ENCODE measurements at places on chromosomes 12 and 14. TPM values are rescaled to one million over a fixed set of nuclear protein-coding genes. Genes with fewer than 3 reads are reported as not detected.

TMEM106C gene
- total RNA-seq = 25.3 TPM

RNASE7 gene
- 18.2 TPM for total RNA-seq

WASHC3 gene
- total RNA-seq = 49.4 TPM

LRP1 gene
- 477 TPM for total RNA-seq

DNA sequence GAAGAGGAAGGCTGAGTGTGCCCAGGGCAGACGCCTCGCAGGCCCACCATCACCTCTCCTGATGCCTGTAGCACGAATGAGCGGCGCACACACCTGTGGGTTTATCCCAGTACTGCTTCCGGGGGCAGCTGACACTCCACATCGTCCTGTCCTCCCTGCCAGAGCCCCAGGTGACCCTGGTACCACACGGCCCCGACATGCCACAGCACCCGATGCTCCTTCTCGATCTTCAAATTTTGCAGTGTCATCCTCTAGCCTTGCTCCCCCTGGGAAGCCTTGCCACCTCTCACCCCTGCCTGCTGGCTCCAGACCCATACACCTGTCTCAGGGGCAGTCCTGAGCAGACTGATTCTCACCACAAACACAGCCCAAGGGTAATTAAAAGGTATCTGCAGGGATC, 40.6 kb downstream of the ANO2 start:
- peak; percentile 52 for DNase-seq
- no peaks in the 10 kb centered on the region for H3K4me1 ChIP-seq
- no peak overlapping the region for H3K27ac ChIP-seq
- H3K27me3 ChIP-seq = no peaks in the 10 kb centered on the region

DNA sequence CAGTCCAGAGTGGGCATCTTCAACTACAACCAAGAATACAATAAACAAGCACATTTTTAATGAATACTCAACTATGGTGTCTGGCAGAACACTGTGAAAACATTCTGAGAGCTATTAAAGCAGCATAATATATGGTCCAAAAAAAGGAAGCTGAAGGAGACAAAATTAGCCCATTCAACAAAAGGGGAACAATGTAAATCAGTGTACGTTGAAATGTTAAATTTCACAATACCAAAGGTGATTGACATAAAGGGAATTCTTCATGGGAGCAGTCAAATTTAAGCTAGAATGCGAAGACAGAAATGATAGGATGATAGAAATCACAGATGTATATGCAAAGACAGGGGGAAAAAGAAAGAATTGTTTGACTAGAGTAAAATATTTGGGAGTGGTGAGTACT, 41.3 kb upstream of the SYCP3 start:
- no peaks in the 10 kb centered on the region for H3K27me3 ChIP-seq
- H3K27ac ChIP-seq = no peak overlapping the region
- no peaks in the 10 kb centered on the region for H3K4me1 ChIP-seq
- H3K36me3 ChIP-seq = no peaks in the 10 kb centered on the region
- no peak for DNase-seq

GRCh38 chr12:4025181-4026019, 152.2 kb upstream of the PARP11 start:
- no peak overlapping the region for H3K27ac ChIP-seq
- H3K4me3 ChIP-seq = no peak overlapping the region
- H3K27me3 ChIP-seq = no peaks in the 10 kb centered on the region

DNA sequence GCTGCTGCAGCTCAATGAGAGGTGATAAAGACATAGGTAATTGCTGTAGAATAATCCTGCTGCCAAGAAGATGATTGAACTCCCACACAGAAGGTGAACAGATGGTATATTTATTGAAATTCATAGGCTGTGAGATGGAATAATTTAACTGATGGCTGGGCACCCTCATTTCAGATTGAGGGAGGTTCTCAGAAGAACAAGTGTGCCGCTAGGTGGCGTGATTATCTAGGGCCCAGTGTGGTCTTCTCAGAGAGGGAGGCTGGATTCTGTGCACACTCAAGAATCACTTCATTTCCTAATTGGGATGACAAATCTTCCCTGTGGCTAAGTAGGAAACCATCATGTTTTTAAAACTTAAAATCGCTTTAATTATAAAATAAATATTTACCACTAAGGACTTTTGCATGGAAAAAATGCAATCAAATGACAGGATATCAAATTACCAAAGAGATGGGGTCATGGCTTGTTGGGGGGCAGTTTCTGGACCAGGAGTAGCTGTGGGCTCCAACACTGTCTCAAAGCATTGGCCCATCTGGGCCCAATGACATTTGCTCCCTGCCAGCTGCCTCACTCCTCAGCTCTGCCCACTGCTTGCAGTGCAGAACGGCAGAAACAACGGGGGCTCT, 132.3 kb downstream of the SNAPC1 start:
- no peaks in the 10 kb centered on the region for H3K36me3 ChIP-seq
- H3K4me1 ChIP-seq = no peaks in the 10 kb centered on the region
- no peak overlapping the region for H3K4me3 ChIP-seq
- no peaks in the 10 kb centered on the region for H3K27me3 ChIP-seq

DNA sequence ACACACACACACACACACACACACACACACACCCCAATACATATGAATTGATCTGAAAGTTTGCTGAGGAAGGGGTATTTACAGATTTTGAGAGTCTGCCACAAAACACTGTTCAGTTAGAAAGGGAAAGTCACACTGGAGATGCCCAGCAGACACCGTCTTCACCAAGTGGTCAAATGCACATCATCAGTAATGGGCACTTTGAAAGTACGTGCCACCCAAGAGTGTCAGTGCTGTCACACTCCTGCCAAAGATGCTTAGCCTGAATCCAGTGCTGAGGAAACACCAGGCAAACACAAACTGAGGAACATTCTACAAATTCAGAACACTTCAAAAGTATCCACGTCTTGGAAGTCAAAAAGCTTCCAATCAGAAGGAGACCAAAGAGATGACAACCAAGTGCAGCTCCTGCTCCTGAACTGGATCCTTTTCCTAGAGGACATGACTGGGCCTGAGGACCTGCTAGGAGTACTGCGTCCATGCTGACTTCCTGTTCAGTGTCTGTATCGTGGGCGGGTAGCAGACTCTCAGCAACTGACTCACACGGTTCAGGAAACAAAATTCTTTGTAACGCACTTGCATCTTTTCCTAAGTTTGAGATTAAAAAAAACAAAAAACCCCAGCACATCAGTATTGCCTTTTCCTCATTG, 18.6 kb downstream of the PSMC1 start:
- no peak overlapping the region for H3K27ac ChIP-seq
- DNase-seq = peak; percentile 84
- H3K36me3 ChIP-seq = peaks cover 56% of the 10 kb centered on the region
- H3K27me3 ChIP-seq = no peaks in the 10 kb centered on the region
- H3K4me1 ChIP-seq = no peaks in the 10 kb centered on the region

- no peaks in the 10 kb centered on the region for H3K4me1 ChIP-seq
- no peak for DNase-seq
- H3K4me3 ChIP-seq = no peak overlapping the region
- H3K36me3 ChIP-seq = no peaks in the 10 kb centered on the region
Observed at GRCh38 chr12:63420206-63420644, 248.1 kb downstream of the DPY19L2 start.

- no peaks in the 10 kb centered on the region for H3K36me3 ChIP-seq
- no peaks in the 10 kb centered on the region for H3K27me3 ChIP-seq
- peak overlapping the region; percentile 94 for H3K27ac ChIP-seq
- H3K4me3 ChIP-seq = peak overlapping the region; percentile 74
- DNase-seq = no peak
Observed at GRCh38 chr14:95515080-95515489, 1.4 kb downstream of the SYNE3 start.

- no peak for DNase-seq
- peaks cover 58% of the 10 kb centered on the region for H3K36me3 ChIP-seq
- peaks cover 9% of the 10 kb centered on the region for H3K4me1 ChIP-seq
Observed at GRCh38 chr14:101914083-101914482, 50.3 kb upstream of the DYNC1H1 start.

- H3K27me3 ChIP-seq = no peaks in the 10 kb centered on the region
- H3K27ac ChIP-seq = peak overlapping the region; percentile 82
- DNase-seq = no peak
- H3K4me3 ChIP-seq = no peak overlapping the region
Observed at GRCh38 chr12:6539314-6539682, 5.0 kb downstream of the GAPDH start.

GRCh38 chr12:96199464-96199863, 5.3 kb downstream of the ELK3 start:
- peak overlapping the region; percentile 44 for H3K27ac ChIP-seq
- peaks cover 42% of the 10 kb centered on the region for H3K4me1 ChIP-seq
- H3K36me3 ChIP-seq = no peaks in the 10 kb centered on the region
- DNase-seq = no peak

All from vagina (tissue), 2 donors.